GM18507 (cell line): ENCODE measurements at places on chromosomes 7 and 10.

DNA sequence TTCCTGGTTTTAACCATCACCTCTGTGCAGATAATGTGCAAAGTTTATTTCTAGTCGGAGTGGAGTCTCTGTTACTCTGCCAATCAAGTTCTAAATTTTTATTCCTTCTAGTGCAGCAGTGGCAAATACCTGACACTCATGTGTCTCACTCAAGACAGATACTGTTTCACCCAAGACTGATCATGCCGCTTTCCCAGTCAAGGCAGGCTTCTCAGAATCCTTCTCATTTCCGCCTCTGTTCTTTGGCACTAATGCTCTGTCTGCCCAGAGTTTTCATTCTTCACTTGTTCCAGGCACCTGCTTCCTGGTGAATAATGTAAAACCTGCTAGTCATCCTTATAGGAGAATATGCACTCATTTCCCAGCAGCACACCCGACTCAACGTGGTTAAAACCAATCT lies 24.7 kb downstream of the MET start:
- DNase-seq: no peak

DNA sequence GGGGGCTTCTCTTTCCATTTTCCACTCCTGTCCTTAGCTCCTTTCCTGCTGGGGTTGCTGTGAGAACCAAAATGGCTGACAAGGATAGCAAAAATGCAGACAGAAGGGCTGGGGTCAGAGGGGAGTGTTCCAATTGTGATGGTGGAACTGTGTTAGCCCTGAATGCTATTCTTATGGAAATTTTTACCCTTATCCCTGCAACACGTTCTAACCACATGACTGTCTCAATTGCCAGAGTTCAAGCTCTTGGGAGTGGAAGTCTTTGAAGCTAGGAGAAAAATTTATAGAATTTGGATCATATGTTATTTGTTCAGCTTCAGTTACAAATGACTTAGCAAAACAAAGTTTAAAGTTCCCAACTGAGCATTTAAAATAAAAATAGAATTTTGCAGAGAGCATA lies 134.1 kb downstream of the ADCYAP1R1 start:
- DNase-seq: no peak

GRCh38 chr7:50687575-50688225 lies 95.0 kb downstream of the GRB10 start:
- DNase-seq: no peak

DNA sequence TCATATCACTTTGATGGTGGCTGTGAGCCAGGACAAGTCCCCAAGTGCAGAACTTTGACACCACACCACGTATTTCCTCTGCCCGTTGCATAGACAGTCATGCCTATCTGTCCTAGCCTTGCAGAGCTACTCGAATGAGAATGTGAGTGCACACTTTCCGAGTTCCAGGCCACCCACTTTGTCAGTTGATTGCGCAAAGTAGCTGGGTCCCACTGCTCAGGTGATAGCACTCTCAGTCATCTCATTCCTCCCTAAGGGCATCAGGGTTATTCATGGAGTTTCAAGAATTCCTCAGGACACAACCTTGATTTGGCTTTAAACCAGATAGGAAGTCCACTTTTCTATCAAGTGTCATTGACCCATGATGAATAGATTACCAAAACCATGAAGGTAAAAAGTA lies 19.3 kb downstream of the LSM5 start:
- no peak for DNase-seq

DNA sequence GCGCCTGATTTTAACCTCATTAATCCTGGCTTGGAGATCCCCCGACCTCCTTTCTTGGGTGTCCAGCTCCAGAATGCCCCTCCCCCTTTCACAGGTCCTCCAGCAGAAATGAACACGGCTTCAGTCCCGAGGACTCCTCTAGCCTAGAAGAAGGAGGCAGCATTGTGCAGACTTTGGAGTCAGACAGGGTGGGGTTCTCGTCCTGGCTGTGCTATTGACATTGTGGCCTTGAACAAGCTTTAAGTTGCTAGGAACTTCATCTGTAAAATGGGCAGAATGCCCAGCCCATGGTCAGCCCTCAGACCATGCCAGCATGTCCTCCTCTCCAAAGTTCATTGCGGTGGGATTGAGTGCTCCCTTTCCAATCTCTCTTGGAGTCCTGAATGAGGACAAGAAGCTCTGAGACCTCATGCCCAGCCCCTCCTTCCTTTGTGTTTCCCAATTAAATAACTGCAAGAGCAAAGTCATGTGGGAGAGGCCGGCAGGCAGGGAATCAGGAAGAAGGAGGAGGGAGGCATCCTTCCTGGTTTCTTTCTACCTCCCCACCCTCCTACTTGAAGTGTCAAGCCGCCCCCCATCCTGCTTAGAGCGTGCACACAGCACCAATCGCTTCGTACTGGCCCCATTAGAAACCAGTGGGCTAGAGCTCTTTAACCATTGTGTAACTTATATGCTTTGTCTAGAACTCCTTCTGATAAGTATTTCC lies 86.4 kb downstream of the RBM20 start:
- DNase-seq: no peak

- no peak for DNase-seq
Measured at GRCh38 chr10:69466689-69467088, 15.4 kb downstream of the TSPAN15 start.

DNA sequence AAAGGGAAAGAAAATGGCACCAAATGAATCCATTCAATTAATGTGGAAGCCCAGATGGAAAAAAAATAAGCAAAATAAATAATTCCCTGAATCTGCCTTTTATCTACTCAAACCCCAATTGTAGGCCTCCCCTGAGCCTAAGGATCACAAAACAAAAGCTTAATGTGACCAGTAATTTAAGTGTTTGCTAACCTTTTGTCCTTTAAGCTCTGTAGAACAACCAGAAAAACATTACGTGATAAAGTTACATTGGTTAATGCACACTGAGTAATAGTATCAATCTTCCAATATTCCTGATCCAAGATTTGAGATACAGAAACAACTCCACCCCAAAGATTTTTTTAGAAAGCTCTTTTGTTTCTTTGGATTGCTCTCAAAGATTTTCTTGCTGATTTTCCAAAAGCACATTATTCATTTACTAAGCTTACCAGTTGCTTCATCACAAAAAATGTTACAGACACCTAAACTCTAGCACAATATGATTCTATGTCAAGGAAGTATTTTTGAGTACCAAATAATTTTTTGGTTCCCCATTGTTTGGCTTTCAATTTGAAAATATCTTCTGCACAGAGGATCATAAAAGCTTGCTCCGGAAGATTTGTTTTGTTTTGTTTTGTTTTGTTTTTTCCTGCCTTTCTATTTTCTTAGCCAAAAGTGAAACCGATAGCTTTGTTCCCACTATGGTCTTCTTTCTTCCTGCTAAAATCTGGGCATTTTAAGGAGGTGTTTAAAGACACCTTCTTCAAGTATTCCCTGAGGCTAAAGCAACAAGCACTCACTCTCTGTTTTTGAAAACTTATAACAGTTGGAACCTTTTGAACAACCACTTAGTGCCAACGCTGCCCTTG lies 54.2 kb downstream of the TRIL start:
- no peak for DNase-seq

DNA sequence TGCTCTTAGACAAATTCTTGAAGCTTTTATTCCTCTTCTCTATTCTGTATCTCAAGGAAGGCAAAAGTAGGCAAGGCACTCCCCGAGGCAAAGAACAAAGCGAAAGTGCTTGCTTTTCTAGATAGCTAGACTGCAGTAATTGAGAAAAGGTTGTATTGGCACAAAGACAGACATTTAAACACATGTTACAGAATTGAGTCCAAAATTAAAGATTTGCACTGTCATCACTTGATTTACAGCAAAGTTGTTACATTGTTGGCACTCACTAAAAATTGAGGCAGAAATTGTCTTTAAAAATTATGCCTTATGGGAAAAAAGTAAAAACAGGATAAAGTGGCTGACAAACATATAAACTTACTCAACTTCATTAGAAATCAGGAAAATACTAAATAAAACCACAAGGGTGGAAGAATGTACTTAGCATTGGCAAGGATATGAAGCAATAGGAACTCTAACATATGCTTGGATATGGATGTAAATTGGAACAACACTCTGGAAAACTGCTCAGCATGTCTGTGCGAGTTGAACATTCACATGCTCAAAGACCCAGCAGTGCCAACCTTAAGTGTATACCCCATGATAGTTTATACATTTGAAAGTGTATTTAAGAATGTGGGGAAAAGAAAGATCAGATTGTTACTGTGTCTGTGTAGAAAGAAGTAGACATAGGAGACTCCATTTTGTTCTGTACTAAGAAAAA lies 491.3 kb downstream of the GLRX3 start:
- no peak for DNase-seq

GRCh38 chr7:128108129-128108528 lies 76.9 kb upstream of the LRRC4 start:
- no peak for DNase-seq

GRCh38 chr7:69338144-69338543 lies 260.1 kb upstream of the AUTS2 start:
- DNase-seq: no peak

DNA sequence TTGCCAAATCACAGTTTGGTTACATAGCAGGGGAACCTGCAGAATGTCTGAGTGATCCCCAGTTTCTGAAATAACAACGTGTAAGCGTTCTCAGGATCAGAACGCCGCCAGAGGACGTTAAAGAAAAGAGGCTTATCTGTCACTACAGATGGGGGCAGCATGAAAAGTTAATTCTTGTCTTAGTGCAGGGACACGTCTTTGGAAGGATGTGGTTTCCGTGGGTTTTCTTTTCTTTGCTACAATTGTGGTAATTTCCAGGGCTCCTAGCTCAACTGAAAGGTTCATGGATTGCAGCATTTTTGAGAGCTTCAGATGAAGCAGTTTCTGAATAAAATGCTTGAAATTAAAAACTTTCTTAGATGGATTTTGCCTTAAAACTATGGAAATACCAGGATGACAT lies 106.6 kb downstream of the PRKCQ start:
- no peak for DNase-seq

DNA sequence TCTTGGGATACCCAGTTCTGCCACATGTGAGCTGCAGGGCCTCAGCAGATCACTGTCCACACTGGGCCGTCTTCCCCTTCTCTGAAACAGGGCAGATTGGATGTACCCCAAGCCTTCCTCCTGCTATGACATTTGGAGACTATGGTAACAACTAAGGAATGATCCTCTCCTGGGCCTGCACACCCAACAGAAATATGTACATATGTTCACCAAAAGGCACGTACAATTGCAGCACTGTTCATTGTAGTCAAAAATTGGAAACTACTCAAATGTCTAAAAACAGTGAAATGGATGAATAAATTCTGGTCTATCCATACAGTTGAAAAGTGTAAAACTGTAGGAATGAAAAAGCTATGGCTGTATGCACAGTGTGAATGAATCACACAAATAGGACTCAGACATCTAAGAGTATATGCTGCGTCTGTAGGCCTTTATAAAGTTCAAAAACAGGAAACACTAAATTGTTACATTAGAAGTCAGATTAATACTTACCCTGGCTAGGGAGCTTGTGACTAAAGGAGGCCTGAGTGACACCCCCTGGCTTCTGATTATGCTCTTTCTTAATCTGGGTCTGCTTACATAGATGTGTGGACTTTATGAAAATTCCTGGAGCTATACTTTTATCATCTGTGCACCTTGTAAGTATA lies 16.1 kb upstream of the XPNPEP1 start:
- DNase-seq: no peak

GRCh38 chr10:1376384-1376945 lies 320.3 kb downstream of the WDR37 start:
- no peak for DNase-seq

- DNase-seq: no peak
Measured at GRCh38 chr7:157371296-157371695, 34.5 kb downstream of the DNAJB6 start.

- DNase-seq: no peak
Measured at GRCh38 chr10:90222939-90223338, 521.5 kb downstream of the KIF20B start.

- no peak for DNase-seq
Measured at GRCh38 chr7:92766461-92767003, 69.8 kb downstream of the CDK6 start.

DNA sequence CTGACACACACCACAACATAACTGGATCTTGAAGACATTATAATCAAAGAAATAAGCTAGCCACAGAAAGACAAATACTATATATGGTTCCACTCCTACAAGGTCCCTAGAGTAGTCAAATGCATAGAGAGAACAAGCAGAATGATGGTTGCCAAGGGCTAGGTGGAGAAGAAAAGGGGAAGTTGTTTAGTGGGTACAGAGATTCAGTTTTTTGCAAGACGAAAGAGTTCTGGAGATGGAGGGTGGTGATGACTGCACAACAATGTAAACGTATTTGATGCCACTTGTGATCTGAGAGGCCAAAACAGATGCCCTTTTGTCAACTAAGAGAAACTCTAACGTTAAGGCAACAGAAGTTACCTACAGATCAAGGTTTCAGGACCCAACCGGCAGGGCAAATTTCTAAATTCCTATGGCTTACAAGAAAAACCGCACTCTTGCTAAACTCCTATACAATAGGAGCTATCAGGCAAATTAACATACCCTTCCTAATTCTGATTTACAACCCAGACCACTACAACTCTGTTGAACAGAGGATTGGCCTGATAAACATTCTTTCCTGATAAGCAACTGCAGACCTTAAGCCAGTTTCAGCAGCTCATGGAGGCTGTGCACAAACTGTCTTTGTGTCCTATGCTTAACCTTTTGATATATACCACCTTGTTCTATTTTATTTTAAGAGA lies 69.0 kb downstream of the FAM107B start:
- DNase-seq: no peak

DNA sequence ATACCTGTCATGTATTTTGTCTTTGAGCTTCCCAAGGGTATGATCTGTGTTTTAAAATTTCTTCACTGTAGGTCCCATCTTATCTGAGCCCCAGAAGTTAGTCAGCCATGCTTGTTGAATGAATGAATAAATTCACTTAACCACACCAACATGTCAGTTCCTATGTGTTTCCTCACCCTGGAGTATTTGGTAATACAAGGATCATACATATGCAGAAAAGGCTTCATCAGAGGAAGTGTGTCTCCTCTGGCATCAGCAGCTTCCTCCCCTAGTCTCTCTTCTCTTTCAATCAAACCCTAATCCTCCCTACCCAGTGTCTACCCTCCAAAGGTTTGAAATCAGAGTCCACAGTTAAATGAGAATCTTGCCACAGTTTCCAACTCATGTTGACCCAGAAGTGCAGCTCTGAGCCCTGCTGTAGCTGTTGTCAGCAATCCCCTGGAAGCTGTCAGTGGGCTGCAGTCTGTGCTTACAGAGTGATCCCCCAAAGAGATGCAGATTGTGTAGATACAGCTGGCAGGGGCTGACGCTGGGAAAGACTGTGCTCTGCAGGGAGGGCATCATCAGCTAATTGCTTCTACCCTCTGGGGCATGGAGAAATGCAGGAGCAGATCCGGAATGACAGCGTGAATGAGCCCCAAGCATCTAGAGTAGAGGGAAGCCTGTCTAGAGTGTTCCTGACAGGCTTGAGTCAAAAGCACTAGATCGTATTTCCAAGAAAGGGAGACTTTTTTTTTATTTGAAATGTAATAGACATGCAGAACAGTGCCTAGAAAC lies 105.0 kb upstream of the WDR11 start:
- DNase-seq: no peak
